ENCODE measurements at places on chromosomes 5 and 9.

GRCh38 chr9:12516573-12516972 is 176.6 kb upstream of the TYRP1 start:
- DNase-seq: no peak

DNA sequence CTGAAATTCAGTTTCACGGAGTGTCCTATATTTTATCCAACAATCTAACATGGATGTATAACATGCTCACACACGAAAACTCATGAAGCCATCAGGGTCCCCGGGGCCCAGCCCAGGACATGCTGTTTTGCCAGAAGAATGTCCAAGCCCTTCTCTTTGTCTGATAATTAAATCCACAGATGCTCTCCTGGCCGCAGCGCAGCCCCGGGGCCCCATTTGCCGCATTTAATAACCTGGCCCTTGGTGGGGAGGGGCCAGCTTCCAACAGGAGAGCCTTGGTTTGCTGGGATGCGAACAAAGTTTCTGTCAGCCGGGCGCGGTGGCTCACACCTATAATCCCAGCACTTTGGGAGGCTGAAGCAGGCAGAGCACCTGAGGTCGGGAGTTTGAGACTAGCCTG is 30.0 kb downstream of the PLPP7 start:
- DNase-seq: no peak

DNA sequence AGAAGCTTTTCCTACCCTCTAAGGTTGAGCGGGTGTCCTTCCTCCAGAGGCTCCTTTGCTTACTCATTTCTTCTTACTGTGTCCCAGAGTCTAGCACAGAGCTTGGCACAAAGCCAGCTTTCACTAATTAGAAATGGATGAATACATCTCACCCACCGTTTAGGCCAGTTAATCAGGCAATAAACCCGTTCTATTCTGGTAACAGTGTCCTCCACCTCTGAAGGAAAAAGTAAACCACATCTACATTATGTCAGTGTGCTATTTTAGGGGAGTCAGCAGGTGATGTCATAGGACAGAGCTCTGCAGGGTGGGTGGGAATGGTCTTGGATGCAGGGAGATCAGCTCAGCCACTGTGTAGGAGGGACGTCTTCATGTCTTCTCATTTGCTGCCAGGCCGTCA is 109.2 kb downstream of the OSTF1 start:
- DNase-seq: no peak

DNA sequence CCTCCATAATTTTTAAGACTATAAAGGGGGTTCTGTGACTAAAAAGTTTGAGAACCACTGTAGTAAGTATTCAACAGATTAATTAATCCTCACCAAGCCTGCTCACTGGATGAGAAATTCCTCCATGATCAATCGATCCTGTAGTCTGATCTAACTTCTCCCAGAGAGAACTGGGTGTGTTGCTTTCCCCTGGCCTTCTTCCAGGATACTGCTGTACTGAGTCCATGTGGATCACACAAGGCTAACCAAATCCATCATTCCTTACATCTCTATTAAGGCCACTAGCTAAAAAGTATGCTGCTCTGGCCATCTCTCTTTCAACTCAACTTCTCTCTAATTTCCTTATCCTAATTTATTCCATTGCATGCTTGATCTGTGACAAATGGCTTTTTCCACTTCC is 280.2 kb upstream of the PCSK5 start:
- DNase-seq: no peak

DNA sequence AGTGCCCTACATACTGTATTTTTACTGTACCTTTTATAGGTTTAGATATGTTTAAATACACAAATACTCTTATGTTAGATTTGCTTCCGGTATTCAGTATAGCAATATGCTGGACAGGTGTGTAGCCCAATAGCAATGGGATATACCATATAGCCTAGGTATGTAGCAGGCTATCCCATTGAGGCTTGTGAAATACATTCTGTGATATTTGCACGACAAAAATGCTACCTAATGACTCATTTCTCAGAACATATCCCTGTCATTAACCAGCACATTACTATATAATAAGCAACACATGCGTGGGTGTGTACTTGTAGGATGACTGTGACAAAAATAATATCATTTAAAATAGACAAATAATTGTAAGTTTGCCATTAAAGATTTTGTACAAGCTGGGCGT is 208.8 kb downstream of the MRPS30 start:
- no peak for DNase-seq

GRCh38 chr9:133247632-133248031 is 27.4 kb downstream of the ABO start:
- no peak for DNase-seq

GRCh38 chr9:87069690-87070089 is 122.4 kb upstream of the GAS1 start:
- DNase-seq: no peak

GRCh38 chr5:53678981-53679660 is 118.7 kb downstream of the NDUFS4 start:
- no peak for DNase-seq

DNA sequence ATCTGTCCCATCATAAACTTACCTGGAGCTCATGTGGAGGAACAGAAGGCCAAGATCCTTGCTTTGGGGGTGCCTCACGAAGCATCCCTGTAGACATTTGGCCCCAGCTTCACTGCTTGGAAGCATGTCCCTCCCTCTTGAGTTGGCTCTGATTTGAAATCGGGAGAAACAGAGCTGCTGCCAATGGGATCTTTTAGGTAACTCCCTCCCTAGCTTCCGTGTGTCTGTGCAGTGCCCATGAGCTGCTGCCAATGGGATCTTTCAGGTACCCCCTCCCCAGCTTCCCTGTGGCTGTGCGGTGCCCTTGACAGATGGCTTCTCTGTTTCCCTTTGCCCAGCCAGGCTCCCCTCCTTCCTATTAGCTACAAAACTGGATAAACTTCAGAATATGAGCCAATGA is 178.0 kb downstream of the NR3C1 start:
- DNase-seq: no peak

GRCh38 chr9:133163504-133164172 is at the start of gene GBGT1:
GBGT1 (minus strand) TSS chr9:133163914; CDS start chr9:133162412, 1,502 bp downstream.
- DNase-seq: peak; percentile 30

DNA sequence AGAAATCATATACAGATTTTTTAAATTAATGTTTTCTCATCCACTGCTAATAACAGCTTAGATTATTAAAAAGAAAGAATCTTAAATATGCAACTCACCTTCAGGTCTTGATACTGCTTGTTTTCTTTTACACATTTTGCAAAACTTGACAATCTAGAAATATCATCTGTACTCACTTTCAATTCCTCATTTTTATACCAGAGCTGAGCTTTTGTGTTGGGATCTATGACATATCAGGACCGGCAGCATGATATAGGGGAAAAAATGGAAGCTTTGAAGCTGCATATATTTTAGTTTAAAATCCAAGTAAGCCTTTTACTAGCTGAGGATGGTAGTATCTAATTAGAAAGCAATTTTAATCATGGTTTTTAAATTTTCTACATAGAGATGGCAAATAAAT is 75.7 kb upstream of the SMARCA2 start:
- no peak for DNase-seq

DNA sequence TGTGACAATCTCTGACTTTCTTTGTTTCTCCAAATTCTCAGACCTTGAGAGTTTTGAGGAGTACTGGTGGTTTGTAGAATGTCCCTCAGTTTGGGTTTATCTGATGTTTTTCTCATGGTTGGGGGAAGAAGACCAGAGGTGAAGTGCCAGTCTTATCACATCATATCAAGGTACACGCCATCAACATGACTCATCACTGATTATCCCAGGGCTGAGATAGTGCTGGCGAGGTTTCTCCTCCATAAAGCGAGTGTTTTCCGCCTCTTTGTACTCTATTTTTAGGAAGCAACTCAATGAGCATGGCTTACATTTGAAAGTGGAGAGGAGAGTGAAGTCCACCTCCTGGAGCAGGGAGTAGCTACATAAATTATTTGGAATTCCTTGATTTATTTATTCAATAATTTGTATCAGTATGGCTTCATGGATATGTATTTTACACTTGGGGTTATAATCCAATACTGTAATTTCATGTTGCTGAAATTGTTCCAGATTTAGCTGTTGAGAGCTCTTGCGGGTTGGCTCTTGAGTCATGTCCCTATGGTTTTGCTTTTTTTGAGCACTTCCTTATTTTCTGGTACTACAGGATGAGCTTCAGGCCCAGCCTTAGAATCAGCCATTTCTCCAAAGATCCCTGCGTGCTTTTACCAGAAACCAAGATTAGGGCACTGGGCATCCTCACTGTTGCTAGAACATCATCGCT is 23.9 kb downstream of the DCANP1 start:
- peak; percentile 8 for DNase-seq

DNA sequence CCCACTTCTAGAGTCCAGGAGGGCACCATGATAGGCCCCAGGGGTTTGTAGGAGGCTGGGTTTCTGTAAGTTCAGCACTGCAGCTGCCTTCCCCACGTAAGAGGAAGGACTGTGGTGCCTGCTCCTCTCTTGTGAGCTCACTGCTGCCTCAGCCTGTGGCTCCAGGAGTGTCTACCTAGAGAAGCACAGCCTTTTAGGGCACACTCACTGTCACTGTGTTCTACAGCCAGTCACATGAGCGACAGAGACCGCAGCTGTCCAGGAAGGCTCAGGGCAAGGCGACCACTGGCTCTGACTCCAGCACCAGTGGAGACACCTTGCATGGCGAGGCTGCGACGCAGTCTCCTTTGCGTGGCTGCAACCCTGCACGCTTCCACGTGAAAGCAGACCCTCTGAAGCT is 72.8 kb downstream of the OTULIN start:
- DNase-seq: no peak

DNA sequence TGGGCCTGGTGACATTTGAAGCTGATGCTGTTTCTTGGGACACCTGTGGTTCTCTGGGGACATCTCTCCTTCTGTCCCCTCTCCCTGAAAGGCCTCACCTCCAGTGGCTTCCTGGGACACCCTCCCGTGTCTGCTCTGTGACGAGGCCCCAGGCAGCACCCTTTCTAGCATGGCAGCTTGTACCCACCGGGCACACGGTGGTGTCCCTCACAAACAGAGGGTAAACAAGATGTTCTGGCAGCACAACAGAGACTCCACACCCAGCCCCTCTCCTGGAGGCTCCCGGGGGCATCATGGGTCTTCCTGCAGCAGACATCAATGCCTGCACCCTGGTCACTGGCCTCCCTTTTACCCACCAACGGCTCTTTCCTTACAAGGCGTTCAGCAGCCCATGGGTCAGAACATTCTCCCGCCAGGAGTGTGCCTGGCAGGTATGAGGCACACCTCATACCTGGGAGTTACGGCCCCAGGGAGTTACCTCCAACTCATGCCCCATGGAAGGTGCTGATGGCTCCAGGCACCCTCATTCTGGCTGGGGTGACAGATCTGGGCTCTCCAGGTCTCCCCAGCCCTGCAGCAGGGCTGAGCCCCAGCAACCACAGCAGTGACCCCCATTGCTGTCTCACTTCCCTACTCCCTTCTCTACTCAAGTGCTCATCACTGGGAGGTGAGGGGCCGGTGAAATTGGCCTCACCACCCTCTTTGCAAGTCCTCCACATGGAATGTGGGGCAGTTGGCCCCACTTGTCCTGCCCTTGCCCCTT is 51.1 kb downstream of the BARX1 start:
- DNase-seq: no peak

GRCh38 chr5:139386050-139386438 is 2.9 kb upstream of the SLC23A1 start:
- no peak for DNase-seq

GRCh38 chr5:78903861-78904260 is 81.2 kb downstream of the ARSB start:
- no peak for DNase-seq

- DNase-seq: no peak
Observed at GRCh38 chr9:18480662-18481093, 6.7 kb downstream of the ADAMTSL1 start.

GRCh38 chr5:169732841-169733240 is 95.8 kb downstream of the DOCK2 start:
- DNase-seq: no peak

- peak; percentile 52 for DNase-seq
Observed at GRCh38 chr9:134698587-134699342, 57.2 kb downstream of the COL5A1 start.

GRCh38 chr9:69997524-69997923 is 46.1 kb upstream of the MAMDC2 start:
- no peak for DNase-seq

DNA sequence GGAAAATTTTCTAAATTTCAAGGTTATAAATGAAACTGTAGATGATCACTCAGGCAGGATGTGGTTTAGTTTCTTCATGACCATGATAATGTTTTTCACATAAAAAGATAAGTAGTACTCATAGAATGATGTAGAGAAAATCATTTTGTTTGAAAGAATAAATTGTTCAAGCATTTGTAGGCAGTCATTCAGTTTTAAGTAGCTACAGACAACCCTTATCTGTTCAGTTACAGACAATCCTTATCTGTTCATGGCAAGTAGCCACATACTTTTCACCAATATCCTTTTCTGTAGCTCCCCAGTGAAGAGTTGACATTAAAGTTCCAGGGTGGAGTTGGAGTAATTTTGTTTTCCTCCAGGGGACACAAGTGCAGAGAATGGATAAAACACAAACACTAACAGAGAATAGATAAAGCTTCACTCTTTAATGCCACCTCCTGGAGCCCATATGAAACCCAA is 278.1 kb upstream of the TNC start:
- no peak for DNase-seq

GRCh38 chr9:114745108-114745848 is 60.6 kb downstream of the TNFSF15 start:
- peak; percentile 9 for DNase-seq

GRCh38 chr5:11719888-11720481 is 184.3 kb downstream of the CTNND2 start:
- DNase-seq: peak; percentile 77

DNA sequence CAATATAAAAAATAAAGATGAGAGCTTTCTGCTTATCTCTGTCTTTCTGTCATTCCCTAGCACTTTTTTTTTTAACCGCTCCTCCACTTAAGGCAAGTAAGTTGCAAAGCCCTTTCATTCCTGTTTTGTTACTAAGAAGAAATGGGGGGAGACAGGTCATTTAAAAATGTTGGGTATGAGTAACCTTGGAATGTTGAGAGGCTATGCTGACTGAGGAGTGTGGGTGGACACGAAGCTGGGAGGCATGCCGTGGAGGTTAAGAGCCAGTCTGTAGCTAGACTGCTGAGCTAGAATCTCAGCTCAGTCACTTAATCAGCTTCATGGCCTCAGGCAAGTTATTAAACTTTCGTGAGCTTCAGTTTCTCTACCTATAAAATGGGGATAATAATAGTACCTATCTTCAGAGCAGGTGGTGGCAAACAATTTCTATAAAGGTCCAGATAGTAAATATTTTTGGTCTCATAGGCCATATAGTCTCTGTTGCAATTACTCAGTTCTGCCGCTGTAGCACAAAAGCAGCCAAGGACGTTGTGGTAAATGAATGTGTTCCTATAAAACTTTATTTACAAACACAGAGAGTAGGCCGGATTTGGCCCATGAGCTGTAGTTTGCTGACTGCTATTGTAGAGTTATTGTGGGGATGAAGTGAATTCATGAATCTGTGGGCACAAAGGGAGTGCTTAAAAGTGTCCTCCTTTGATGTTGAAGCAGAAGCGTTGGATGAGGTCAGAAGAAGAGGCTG is 220.0 kb downstream of the GABBR2 start:
- DNase-seq: no peak

- DNase-seq: no peak
Observed at GRCh38 chr9:16521868-16522411, 348.5 kb downstream of the BNC2 start.

- DNase-seq: peak; percentile 12
Observed at GRCh38 chr5:170297589-170298462, at the start of gene LCP2. LCP2 (minus strand) TSS chr5:170297777; CDS start chr5:170297611, 166 bp downstream.

- DNase-seq: peak; percentile 14
Observed at GRCh38 chr5:13987843-13988464, 43.5 kb upstream of the DNAH5 start.

GRCh38 chr9:123761905-123762605 is 167.9 kb downstream of the DENND1A start:
- no peak for DNase-seq

GRCh38 chr5:144504929-144505577 is 334.4 kb downstream of the KCTD16 start:
- no peak for DNase-seq
